Stimulated activated CD4-positive, alpha-beta T cell treated with anti-CD3 and anti-CD28 coated beads, Interleukin-15, amount 100 ng/mL, for 1 hour (primary cell): ENCODE measurements at places on chromosomes 7 and 10.

DNA sequence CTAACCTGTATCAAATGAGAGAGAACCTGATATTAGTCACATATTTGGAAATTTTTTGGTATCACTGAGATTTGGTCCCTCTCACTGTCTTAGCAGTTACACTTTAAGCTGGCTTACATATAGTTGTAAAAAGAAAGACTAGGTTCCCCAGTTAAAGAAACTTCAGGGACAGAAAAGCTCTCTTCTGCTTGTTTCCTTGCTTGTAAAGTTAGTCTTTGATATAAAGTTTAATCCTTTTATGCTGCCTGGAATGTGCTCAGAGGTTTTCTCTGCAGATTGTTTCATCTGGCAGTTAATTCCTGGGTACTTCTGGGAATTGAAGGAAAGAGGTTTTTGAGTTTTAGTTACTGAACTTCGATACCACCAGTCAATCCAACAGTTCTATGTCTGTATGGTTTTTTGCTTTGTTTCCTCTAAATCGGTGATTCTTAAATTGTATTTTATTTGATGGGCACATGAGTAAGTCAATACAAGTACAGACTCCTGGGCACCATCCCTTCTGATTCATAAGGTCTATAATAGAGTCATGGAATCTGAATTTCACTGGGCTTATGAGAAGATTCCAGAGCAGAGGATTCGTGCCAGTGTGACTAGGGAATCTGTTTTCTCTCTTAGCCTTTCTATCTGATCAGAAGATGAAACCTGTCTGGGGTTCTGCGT, 1080.9 kb upstream of the C7orf33 start:
- DNase-seq: no peak

DNA sequence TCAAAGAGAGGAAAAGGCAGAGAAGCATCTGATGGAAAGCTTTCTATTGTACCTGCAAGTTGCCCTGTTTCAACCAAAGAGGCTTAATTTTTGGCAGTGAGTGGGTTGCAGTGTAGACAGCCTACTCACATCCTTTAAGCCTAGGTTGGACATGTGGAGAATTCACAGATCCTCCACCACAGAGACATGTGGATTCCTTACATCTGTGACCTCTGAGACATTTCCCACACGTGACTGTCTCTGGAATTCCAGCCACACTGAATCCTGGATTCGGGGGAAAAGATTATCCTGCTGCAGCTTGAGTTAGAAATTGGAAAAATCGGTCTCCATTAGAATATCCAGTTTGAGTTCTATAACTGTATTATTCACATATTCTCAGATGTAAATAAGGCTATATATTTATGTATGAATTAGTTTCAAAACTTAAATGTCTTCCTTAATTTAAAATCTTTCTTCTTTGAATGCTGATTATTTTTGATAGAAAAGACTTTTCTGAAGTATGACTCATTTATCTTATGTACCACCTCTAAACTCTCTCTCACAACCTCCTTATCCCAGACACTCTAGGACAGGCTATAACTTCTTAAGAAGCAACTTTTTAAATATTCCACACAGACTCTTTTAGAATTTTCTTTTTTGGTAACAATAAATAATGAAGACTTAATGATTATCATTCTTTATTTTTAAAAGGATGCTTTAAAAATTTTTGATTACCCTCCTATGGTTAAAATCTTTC, 123.3 kb downstream of the TWIST1 start:
- no peak for DNase-seq

GRCh38 chr7:13904007-13904406, 85.5 kb downstream of the ETV1 start:
- no peak for DNase-seq

DNA sequence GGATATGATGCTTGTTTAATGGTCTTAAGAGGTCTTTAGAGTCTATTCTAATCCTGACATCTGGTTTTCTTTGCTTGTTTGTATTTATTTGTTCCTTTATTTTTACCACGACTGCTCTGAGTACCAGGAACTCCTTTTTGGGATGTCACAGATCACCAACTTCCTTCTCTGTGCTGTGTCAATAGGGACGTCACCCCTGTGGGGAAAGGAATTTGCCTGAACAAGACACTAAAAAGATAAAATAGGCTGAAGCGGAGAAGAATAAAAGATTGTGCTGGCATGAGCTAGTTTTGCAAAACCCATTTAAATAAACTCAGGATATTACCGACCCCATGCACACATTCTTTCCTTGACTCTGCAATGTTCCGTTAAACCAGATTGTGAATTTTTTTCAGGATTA, 27.7 kb downstream of the MGMT start:
- no peak for DNase-seq

DNA sequence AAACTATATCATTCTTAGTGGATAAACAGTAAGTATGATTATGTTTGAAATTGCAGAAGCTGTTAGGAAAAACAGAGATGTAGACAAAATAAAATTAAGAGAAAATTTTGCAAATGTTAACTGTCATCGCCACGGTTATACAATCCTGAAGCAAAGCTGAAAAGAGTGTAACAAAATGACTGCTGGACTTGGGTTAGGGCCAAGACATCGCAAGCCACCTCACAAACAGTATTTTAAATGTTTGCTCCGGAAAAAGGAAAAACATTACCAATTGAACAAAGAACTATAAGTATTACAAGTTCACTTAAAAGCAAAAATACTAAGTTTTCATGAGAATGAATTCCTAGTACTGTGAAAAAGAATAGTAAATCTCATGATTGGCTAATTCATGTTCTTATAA, 60.0 kb downstream of the FAM13C start:
- DNase-seq: no peak

DNA sequence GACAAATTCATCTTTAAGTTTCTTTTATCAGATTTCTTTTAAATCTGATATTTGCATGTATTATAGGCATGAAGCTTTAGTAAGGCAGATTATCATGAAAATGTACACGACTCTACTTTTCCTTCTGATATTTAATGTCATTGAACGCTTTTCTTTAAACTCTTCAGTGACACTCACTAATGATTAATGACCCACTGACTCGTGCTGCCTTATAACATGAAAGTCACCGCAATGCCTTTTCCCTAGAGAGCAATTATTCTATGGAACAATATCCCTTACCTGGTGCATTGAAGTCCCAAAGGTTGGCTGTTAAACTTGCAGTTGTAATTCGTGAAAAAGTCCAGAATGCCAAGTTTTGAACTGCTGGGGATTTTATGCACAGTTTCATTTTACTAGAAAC, 33.4 kb upstream of the HGF start:
- no peak for DNase-seq

DNA sequence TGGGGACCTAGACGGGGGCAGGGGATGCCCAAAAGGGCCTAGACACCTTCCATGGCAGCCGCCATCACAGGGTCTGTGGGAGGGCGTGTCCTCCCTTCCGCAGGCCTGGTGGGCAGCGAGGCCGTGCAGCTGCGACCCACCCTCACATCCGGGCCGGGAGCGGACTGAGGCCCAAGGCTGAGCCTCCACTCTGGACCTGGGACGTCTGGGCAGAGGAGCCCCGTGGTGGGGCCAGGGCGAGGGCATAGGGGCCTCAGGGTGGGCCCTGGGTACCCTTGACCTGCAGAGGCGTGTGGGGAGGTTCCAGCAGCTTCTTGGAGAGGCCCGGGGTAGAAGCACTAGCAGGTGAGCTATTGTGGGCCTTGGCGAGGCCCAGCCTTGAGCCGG, 49.2 kb downstream of the PWWP2B start:
- DNase-seq: no peak

GRCh38 chr7:2710901-2711551, 23.0 kb downstream of the AMZ1 start:
- DNase-seq: no peak

DNA sequence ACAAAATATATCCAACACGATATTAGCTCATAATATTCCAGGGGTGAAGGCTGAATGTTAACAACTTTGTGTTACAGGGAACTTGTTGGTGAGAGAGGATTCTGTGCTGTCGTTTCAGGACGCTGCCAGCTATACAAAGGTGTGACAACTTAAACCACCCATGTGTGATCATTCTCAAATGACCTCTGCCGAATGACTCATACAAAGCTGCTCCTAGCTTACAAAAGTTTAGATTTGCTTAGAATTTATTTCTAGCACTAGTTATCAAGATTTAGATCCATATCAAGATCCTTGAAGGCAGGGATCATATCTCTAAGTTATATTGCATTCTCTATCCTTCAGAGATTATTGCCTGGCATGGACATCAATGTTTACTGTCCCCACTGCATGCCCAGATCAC, 65.3 kb downstream of the COBL start:
- DNase-seq: no peak

GRCh38 chr10:85080934-85081333, 752.5 kb downstream of the CCSER2 start:
- no peak for DNase-seq

- no peak for DNase-seq
Observed at GRCh38 chr10:96357038-96357620, 1.7 kb downstream of the OPALIN start.
